ENCODE measurements at places on chromosomes 7 and 10. TPM values are rescaled to one million over a fixed set of nuclear protein-coding genes. Genes with fewer than 3 reads are reported as not detected.

Gene IMPDH1
- total RNA-seq, result 59.1 TPM

- no peak for DNase-seq
These were observed 63.0 kb downstream of the ZNF438 start for GRCh38 chr10:30968711-30969110.

GRCh38 chr10:88705958-88706357 lies at the start of gene LIPK:
LIPK (plus strand) TSS chr10:88706249; CDS start chr10:88724544, 18,295 bp downstream.
- DNase-seq, result no peak

GRCh38 chr10:44396671-44397191 lies 11.8 kb upstream of the CXCL12 start:
- DNase-seq, result no peak

DNA sequence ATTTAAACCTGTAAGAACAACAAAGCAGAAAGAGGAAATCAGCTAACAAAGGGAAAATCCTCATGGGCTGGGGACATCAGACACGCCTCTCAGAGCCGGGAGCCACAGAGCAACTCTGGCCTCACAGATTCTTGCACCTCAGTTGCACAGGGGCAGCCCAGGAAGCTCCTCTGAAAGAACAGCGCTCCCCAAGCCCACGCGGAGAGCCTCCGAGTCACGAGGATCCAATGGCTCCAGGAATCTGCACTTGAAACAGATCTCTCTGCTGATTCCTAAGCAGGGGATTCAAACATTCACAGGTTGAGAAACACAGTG lies 213.2 kb upstream of the MGMT start:
- no peak for DNase-seq

Gene C10orf143
- total RNA-seq, result not detected
